EL (cell line): ENCODE measurements at places on chromosomes 4 and X.

DNA sequence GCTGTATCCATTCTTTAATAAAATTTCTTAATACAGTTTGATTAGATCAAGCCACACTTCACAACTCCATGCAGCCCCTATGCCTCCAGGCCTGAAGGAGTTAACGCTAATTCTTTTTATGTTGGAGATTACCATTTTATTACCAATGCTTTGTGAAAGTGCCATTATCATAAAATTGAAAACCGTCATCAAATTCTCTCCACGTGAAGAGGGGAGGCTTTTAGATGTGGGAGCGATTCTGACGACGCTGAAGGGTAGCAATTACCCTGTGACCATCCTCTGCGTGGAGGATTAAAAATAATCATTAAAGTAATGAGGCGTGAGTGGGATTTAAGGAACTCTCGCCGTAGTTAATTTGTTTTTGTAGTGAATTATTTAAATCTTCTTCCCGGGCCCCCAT, 278.8 kb downstream of the CRLF2 start:
- DNase-seq = no peak

GRCh38 chrX:96924581-96924980, 40.9 kb downstream of the RPA4 start:
- no peak for DNase-seq

GRCh38 chr4:123783921-123784320, 387.3 kb downstream of the SPRY1 start:
- DNase-seq = peak; percentile 38

DNA sequence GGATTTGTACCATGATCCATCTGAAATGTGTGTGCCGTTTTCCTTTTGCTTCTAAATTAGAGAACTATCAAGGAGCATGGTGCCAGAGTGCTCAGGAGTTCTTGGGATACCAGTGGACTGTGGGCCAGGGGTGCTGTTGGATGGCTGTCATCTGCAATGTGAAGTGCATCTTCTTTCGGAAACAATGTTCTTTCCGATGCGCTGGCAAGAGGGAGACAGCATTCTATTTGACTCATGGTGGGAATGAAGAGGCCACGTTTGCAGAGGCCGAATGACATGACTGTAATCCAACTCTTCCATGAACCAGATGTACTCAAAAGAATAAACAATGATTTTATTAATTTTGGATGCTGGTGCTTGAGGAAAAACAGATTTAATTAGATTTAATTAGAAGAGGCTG, 45.5 kb downstream of the SORCS2 start:
- DNase-seq = no peak

GRCh38 chr4:40270609-40271008, 64.5 kb upstream of the CHRNA9 start:
- DNase-seq = no peak

GRCh38 chr4:152646221-152646620, 33.6 kb downstream of the TMEM154 start:
- no peak for DNase-seq

- DNase-seq = peak; percentile 22
Observed at GRCh38 chr4:84792366-84793301, 173.9 kb downstream of the WDFY3 start.

GRCh38 chrX:84933956-84934556, 69.6 kb upstream of the APOOL start:
- no peak for DNase-seq

GRCh38 chr4:8775751-8776355, 95.8 kb downstream of the HMX1 start:
- no peak for DNase-seq

DNA sequence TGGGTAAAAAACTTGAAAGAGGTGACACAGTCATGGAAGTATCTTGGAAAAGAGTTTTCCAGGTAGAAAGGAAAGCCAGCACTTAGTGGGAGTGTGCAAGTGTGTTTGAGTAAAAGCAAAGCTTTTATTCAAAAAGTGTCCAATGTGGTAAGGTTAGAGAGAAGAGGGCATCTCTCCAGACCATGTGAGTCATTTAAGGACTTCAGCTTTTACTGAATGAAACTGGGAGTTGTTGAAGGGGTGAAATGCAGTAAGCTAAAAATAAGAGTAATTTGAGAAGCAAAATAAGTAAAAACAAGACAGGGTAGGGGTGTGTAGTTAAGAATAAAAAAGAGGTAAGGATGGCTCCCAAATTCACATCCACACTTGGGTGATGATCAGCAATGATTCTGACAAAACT, 238.9 kb downstream of the SLC7A11 start:
- no peak for DNase-seq

- DNase-seq = no peak
Observed at GRCh38 chrX:139429913-139430312, 100.6 kb upstream of the F9 start.

- no peak for DNase-seq
Observed at GRCh38 chr4:25637581-25638220, 17.9 kb upstream of the SLC34A2 start.

- no peak for DNase-seq
Observed at GRCh38 chr4:184310171-184310567, 92.5 kb upstream of the ENPP6 start.

DNA sequence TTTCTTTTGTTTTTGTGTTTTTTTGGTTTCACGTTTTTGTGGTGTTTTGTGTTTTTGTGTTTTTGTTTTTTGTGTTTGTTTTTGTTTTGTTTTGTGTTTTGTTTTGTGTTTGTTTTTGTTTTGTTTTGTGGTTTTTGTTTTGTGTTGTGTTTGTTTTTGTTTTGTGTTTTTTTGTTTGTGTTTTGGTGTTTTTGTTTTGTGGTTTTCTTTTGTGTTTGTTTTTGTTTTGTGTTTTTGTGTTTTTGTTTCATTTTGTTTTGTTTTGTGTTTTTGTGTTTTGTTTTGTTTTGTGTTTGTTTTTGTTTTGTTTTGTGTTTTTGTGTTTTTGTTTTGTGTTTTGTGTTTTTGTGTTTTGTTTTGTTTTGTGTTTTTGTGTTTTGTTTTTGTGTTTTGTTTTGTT, 20.9 kb downstream of the CSF2RA start:
- DNase-seq = no peak

GRCh38 chr4:98176531-98176930, 33.3 kb upstream of the STPG2 start:
- DNase-seq = no peak

GRCh38 chr4:87019246-87019791, 84.5 kb downstream of the AFF1 start:
- DNase-seq = no peak

DNA sequence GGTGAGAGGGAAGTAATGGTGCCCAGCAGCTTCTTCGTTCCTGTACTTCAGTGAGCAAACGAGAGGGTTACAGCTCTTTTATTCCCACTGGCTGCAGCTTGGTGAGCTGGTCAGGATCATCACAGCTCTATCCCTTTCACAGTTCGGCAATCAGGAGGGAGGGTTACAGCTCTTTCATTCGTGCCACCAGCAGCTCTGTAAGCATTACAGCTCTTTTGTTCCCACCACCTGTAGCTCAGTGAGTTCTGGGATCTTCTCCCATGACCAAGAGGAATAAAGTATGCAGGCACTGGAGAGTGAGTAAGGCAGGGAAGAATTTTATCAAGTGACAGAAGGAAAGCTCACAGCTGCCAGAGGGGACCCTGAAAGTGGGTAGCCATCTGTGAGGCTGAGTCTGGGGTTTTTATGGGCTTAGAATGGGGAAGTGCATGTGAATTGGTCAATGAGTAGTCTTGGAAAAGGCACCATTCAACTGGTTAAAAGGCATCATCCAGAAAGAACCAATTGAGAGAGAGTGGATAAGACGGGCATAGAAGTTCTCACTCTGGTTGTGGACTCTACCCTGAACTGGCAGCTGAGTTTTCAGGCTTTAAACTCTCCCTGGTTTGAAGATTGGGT, 123.7 kb downstream of the COX18 start:
- DNase-seq = no peak

GRCh38 chr4:37008199-37008598, 236.3 kb upstream of the NWD2 start:
- no peak for DNase-seq

- DNase-seq = no peak
Observed at GRCh38 chr4:25233194-25233593, 639 bp upstream of the PI4K2B start.

DNA sequence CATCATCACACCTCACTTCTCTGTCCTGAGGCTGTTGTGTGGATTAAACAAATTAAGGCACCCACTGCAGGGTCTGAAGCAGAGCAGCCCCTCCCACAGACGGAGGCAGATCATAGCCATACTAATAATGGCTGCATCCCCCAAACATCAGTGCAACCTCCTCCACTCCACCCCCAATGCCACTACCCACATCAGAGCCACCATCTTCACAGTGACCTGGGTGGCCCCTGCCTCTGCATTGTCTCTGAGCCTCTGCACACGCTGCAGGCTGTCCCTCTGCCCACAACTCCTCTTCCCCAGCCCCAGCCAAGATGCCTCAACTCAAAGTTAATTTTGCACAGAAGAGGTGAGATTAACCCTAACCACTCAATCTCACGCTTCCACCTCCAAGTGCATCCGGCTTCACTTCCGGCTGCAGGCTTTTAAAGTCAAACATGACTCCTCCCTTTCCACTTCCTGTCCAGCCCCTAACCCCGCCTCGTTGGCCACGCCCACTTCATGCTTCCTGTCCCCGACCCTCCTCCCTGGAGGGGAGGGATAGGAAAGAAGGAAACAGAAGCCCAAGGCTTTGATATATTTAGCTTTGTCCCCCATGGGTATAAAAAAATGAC, 22.7 kb downstream of the JAKMIP1 start:
- no peak for DNase-seq

DNA sequence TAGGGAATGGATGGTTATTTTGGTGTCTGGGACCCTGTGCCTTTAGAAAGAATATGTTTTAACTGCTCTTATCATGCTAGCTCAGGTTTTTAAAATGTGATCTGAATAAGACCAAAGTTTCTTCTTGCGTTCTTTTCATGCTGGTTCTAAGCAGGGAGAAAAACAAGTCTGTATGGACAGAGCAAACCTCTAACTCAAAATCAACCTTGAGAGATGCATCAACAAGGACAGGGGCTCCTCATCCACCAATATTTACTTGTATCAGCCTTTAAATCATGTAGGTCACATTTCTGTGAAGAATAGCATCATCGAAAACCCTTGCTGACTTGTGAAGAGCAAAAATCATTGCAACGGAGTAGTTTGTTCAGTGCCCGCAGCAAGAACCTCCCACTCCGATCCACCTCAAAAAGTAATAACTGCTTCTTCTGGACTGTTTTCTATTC, 1.2 kb downstream of the ATP10D start:
- peak; percentile 25 for DNase-seq

- no peak for DNase-seq
Observed at GRCh38 chrX:47828984-47829383, 7.7 kb upstream of the ZNF81 start.

GRCh38 chrX:148363471-148364235, 136.8 kb upstream of the AFF2 start:
- DNase-seq = no peak

GRCh38 chrX:53089925-53090324, 4.0 kb upstream of the KANTR start:
- no peak for DNase-seq

GRCh38 chr4:175271010-175271630, 353.0 kb downstream of the ADAM29 start:
- DNase-seq = peak; percentile 11

- DNase-seq = no peak
Observed at GRCh38 chrX:7841084-7841805, 1.7 kb upstream of the VCX start.

- DNase-seq = no peak
Observed at GRCh38 chr4:112222219-112222955, 9.2 kb upstream of the AP1AR start.

GRCh38 chr4:22416403-22416802, 99.5 kb downstream of the ADGRA3 start:
- peak; percentile 5 for DNase-seq

DNA sequence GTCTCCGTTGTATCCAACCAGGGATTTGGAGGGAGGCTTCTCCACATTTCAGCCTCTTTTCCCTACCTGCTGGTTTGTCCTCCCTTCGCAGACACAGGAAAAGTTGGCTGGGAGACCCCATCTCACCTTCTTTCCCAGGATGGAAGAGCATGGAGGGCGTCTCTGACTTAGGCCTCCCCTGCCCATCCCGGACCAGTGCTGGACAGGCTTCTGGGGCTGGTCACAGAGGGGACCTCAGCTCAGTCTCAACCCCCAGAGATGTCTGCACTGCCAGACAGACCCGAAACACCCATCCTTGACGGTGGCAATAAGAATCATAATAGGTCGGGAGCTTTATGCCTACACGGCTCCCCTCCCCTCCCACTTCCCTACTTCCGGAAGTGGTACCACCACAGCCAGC, 1.6 kb downstream of the WFS1 start:
- no peak for DNase-seq

DNA sequence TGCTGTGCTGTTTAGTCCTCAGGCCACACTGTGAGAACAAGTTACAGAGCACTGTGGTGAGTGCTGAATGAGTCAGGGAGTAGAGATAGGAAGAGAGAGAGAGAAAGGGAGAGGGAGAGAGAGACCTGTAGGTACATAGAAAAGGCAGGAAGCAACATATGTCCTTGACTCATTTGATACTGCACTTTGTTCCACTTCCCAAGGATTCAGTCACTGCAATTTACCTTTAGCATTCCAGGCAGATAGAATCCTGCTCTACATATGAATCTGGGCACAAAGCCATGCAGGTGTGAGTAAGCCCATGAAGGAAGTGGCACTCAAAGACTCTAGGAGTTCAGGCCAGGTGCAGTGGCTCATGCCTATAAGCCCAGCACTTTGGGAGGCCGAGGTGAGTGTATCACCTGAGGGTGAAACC, 1.0 kb upstream of the DAPP1 start:
- no peak for DNase-seq
